Activated T-cell treated with anti-CD3 and anti-CD28 coated beads, Interleukin-2, amount 50 U/mL, for 4 hours (primary cell): ENCODE measurements at places on chromosomes 1 and 21. TPM values are rescaled to one million over a fixed set of nuclear protein-coding genes. Genes with fewer than 3 reads are reported as not detected.

PIGM gene
- 4.1 TPM for total RNA-seq

CTSK gene
- total RNA-seq = 1.1 TPM

ADGRL2 gene
- total RNA-seq = 0.08 TPM

KIF14 gene
- total RNA-seq = 1.5 TPM

MCL1 gene
- total RNA-seq = 236 TPM

COL9A2 gene
- 1.2 TPM for total RNA-seq

KPRP gene
- not detected for total RNA-seq

ARHGEF16 gene
- total RNA-seq = 0.13 TPM

PYCR2 gene
- total RNA-seq = 156 TPM

ADORA1 gene
- total RNA-seq = 0.10 TPM

RYR2 gene
- total RNA-seq = 0.08 TPM

MCM3AP gene
- 134 TPM for total RNA-seq

TMIGD3 gene
- total RNA-seq = not detected

ATP13A2 gene
- total RNA-seq = 55.1 TPM

RIPK4 gene
- 0.20 TPM for total RNA-seq

LAMC1 gene
- total RNA-seq = 0.61 TPM

KHDC4 gene
- 37.9 TPM for total RNA-seq

C4BPA gene
- 0.58 TPM for total RNA-seq

WDR64 gene
- not detected for total RNA-seq

TCHH gene
- 0.03 TPM for total RNA-seq

NEK2 gene
- total RNA-seq = 2.0 TPM

ASTN1 gene
- total RNA-seq = not detected

REN gene
- not detected for total RNA-seq

BEST4 gene
- total RNA-seq = 0.63 TPM

TFF2 gene
- not detected for total RNA-seq

ARHGEF19 gene
- 10.6 TPM for total RNA-seq

UBL4B gene
- not detected for total RNA-seq

MCOLN3 gene
- not detected for total RNA-seq

SFN gene
- total RNA-seq = 0.24 TPM

OLIG2 gene
- total RNA-seq = not detected

RSPO1 gene
- not detected for total RNA-seq

SPATA1 gene
- 0.46 TPM for total RNA-seq

SYTL1 gene
- 6.3 TPM for total RNA-seq

LRRC3 gene
- 0.57 TPM for total RNA-seq

ZSWIM5 gene
- 0.68 TPM for total RNA-seq

SPAG17 gene
- total RNA-seq = not detected

RGSL1 gene
- not detected for total RNA-seq

TMEM81 gene
- total RNA-seq = 2.9 TPM

PIGR gene
- 1.6 TPM for total RNA-seq

TFAP2E gene
- total RNA-seq = 0.76 TPM

RHEX gene
- total RNA-seq = not detected

METTL25B gene
- 16.6 TPM for total RNA-seq

KTI12 gene
- total RNA-seq = 27.1 TPM

C1orf53 gene
- 2.4 TPM for total RNA-seq

CRNN gene
- total RNA-seq = not detected

GREM2 gene
- total RNA-seq = not detected

LORICRIN gene
- not detected for total RNA-seq

TNFRSF25 gene
- 149 TPM for total RNA-seq

VAMP4 gene
- total RNA-seq = 6.9 TPM

FCRLB gene
- 0.18 TPM for total RNA-seq

GADD45A gene
- total RNA-seq = 91.5 TPM

TTLL7 gene
- total RNA-seq = 0.05 TPM
